ENCODE measurements at places on chromosomes 6 and 20.

- no peak overlapping the region for H3K4me3 ChIP-seq
- no peak overlapping the region for H3K27ac ChIP-seq
- no peaks in the 10 kb centered on the region for H3K27me3 ChIP-seq
- no peak for DNase-seq
- H3K36me3 ChIP-seq, result no peaks in the 10 kb centered on the region
- H3K4me1 ChIP-seq, result peaks cover 8% of the 10 kb centered on the region
These were observed 15.6 kb upstream of the MAS1 start for GRCh38 chr6:159875194-159875593.

GRCh38 chr6:41723530-41724227 is 11.7 kb downstream of the TFEB start:
- H3K4me1 ChIP-seq, result peaks cover 5% of the 10 kb centered on the region
- no peaks in the 10 kb centered on the region for H3K36me3 ChIP-seq
- no peak for DNase-seq
- no peaks in the 10 kb centered on the region for H3K27me3 ChIP-seq
- no peak overlapping the region for H3K27ac ChIP-seq
- H3K4me3 ChIP-seq, result no peak overlapping the region

DNA sequence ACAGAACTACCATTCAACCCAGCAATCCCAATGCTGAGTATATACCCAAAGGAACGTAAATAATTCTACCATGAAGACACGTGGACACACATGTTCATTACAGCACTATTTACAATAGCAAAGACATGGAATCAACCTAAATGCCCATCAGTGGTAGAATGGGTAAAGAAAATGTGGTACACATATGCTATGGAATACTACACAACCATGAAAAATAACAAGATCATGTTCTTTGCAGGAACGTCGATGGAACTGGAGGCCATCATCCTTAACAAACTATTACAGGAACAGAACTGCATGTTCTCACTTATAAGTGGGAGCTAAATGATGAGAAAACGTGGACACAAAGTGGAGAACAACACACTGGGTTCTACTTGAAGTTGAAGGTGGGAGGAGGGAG is 22.4 kb upstream of the ELOVL4 start:
- H3K4me1 ChIP-seq, result no peaks in the 10 kb centered on the region
- H3K4me3 ChIP-seq, result no peak overlapping the region
- DNase-seq, result no peak
- no peak overlapping the region for H3K27ac ChIP-seq
- peaks cover 4% of the 10 kb centered on the region for H3K27me3 ChIP-seq

- no peaks in the 10 kb centered on the region for H3K27me3 ChIP-seq
- H3K36me3 ChIP-seq, result no peaks in the 10 kb centered on the region
- no peak overlapping the region for H3K4me3 ChIP-seq
- DNase-seq, result no peak
- H3K27ac ChIP-seq, result no peak overlapping the region
These were observed 670.2 kb upstream of the CITED2 start for GRCh38 chr6:140044626-140045025.

GRCh38 chr6:170179616-170180324 is 111.1 kb downstream of the DLL1 start:
- H3K27ac ChIP-seq, result no peak overlapping the region
- no peaks in the 10 kb centered on the region for H3K27me3 ChIP-seq
- H3K36me3 ChIP-seq, result no peaks in the 10 kb centered on the region
- H3K4me1 ChIP-seq, result no peaks in the 10 kb centered on the region
- DNase-seq, result no peak

DNA sequence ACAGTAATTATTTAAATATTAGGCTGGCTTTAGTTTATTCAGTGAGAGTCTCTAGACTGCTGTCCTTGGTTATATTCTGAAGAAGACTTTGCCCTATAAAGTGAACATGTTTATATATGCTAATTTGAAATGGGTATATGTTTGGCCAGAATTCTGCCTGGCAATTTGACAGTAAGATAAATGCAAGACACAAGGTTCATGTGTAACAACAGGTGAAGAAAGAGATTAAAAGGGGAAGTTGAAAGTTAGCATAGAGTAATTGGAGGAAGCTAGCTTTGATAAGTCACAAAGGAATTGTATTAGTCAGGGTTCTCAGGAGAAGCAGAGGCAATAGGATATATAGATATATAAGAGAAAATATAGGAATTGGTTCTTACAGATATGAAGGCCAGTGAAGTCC is 191.4 kb downstream of the CENPW start:
- H3K27ac ChIP-seq, result no peak overlapping the region
- peaks cover 4% of the 10 kb centered on the region for H3K27me3 ChIP-seq
- no peaks in the 10 kb centered on the region for H3K4me1 ChIP-seq
- no peaks in the 10 kb centered on the region for H3K36me3 ChIP-seq

- no peaks in the 10 kb centered on the region for H3K27me3 ChIP-seq
- peaks cover 65% of the 10 kb centered on the region for H3K4me1 ChIP-seq
- no peak for DNase-seq
- peaks cover 37% of the 10 kb centered on the region for H3K36me3 ChIP-seq
- H3K27ac ChIP-seq, result peak overlapping the region; percentile 85
These were observed 92.7 kb downstream of the IRF4 start for GRCh38 chr6:484086-484745.

- H3K4me3 ChIP-seq, result no peak overlapping the region
- no peaks in the 10 kb centered on the region for H3K4me1 ChIP-seq
- no peaks in the 10 kb centered on the region for H3K36me3 ChIP-seq
- no peaks in the 10 kb centered on the region for H3K27me3 ChIP-seq
- H3K27ac ChIP-seq, result no peak overlapping the region
- no peak for DNase-seq
These were observed 245.1 kb downstream of the CDH4 start for GRCh38 chr20:61497029-61497627.

DNA sequence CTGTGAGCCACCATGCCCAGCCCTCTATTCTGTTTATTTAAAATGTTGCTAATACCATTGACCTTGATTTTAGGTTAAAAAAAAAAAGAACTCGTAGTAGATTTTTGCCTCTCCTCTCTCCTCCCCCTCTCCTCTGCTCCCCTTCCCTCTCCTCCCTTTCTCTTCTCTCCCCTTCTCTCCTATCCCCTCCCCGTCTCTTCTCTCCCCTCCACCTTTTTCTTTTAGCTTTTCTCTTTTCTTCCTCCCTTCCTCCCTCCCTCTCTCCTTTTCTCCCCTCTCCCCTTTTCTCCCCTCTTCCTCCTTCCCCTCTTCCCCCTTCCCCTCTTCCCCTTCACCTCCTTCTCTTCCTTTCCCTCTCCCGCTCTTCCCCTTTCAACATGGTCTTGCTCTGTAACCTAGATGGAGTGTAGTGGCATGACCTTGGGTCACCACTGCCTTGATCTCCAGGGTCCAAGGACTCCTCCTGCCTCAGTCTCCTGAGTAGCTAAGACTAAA is 223.8 kb downstream of the ZFAND3 start:
- no peaks in the 10 kb centered on the region for H3K36me3 ChIP-seq
- peaks cover 5% of the 10 kb centered on the region for H3K4me1 ChIP-seq
- no peaks in the 10 kb centered on the region for H3K27me3 ChIP-seq
- DNase-seq, result no peak
